ENCODE measurements at places on chromosomes 12 and 14. TPM values are rescaled to one million over a fixed set of nuclear protein-coding genes. Genes with fewer than 3 reads are reported as not detected.

GRCh38 chr12:28032811-28033537 lies 60.4 kb upstream of the PTHLH start:
- no peak for DNase-seq

GRCh38 chr14:93765155-93765554 lies 23.1 kb downstream of the PRIMA1 start:
- no peak for DNase-seq

GRCh38 chr12:31118347-31119191 lies 44.9 kb downstream of the DDX11 start:
- peak; percentile 50 for DNase-seq

- DNase-seq: no peak
Measured at GRCh38 chr14:70995211-70995610, 88.0 kb downstream of the PCNX1 start.

Gene DDX47
- 138 TPM for total RNA-seq

- DNase-seq: no peak
Measured at GRCh38 chr14:29102266-29102665, 335.7 kb downstream of the FOXG1 start.

DNA sequence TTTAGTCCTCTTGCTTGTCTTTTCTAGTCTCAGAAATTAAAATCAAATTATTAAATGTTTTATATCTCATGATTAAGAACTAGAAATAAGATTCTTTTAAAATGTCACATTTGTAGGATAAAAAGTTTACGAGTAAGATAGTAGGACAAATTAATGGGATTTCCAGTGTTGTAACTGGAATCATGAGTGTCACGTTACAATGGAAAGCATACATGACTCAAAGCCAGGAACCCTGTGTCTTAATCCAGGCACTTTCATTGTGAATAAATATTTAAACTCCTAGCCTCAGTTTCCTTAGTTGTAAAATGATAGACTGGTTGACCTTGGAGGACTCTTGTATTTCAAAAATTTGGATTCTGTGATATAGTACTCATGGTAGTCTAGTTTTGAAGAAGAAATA lies 84.9 kb downstream of the MIA2 start:
- DNase-seq: no peak

Gene STAT2
- total RNA-seq: 79.5 TPM

DNA sequence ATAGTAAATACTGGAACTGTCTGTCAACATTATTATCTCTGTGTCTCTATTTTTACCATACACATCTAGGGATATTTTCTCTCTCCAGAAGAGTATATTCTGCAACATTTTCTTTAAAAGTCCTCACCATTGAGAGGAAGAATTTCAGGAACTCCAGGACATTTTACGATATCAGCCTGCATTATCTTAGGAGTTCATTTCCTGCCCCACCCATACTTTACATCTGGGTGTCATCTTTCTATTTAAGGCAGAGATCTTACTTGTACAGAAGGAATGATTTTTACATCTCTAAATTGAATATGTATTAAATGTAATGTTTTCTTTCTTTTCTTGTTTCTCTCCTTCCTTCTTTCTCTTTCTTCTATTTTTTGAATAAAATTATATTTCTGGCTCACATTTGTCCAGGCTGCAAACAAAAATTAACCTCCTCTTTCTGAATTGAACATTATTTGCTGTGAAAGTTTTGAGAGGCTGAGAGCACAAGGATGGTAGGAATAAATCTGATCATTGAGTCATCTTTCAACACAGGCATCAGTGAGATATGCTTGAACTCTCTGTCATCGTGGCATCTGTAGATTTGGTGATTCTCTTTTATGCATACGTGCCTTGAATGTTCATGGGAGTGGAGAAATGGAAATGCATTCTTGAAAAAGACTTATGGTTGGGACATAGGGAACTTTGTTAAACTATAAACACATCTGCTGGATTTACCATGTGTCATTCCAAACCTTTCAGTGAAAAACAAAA lies 753.6 kb downstream of the SLC16A7 start:
- no peak for DNase-seq

Gene STYK1
- total RNA-seq: 4.9 TPM

Gene OR6C2
- not detected for total RNA-seq
